Skeletal muscle tissue (tissue), 5 donors: ENCODE measurements at places on chromosomes 4 and X. TPM values are rescaled to one million over a fixed set of nuclear protein-coding genes. Genes with fewer than 3 reads are reported as not detected.

Gene EDNRA
- total RNA-seq: 41.8 TPM

Gene CT45A5
- not detected for total RNA-seq

Gene HHIP
- total RNA-seq: 8.4 TPM

Gene CLCN4
- 15.7 TPM for total RNA-seq

Gene GAGE13
- not detected for total RNA-seq

Gene TRAPPC2
- total RNA-seq: 9.9 TPM

Gene TSR2
- total RNA-seq: 12.5 TPM

Gene EPGN
- total RNA-seq: 0.52 TPM

Gene NSG1
- 1.0 TPM for total RNA-seq

Gene GSX2
- not detected for total RNA-seq

Gene GAGE12H
- total RNA-seq: not detected

Gene VEGFC
- total RNA-seq: 6.8 TPM

Gene USP51
- total RNA-seq: 1.6 TPM

Gene CTAG1A
- total RNA-seq: not detected
